ENCODE measurements at places on chromosomes 3 and 15. TPM values are rescaled to one million over a fixed set of nuclear protein-coding genes. Genes with fewer than 3 reads are reported as not detected.

The NUP210 gene
- total RNA-seq = 34.3 TPM

The KCNMB3 gene
- total RNA-seq = 0.65 TPM

The ANKRD63 gene
- not detected for total RNA-seq

The CCDC39 gene
- total RNA-seq = not detected

The AADAC gene
- 0.15 TPM for total RNA-seq

All from epithelial cell of umbilical artery (primary cell).